CD4-positive, alpha-beta T cell treated with Interleukin-4 for 4 hours (primary cell): ENCODE measurements at places on chromosomes 7 and 10.

GRCh38 chr7:7972128-7972527, 3.5 kb downstream of the GLCCI1 start:
- peak; percentile 44 for DNase-seq

DNA sequence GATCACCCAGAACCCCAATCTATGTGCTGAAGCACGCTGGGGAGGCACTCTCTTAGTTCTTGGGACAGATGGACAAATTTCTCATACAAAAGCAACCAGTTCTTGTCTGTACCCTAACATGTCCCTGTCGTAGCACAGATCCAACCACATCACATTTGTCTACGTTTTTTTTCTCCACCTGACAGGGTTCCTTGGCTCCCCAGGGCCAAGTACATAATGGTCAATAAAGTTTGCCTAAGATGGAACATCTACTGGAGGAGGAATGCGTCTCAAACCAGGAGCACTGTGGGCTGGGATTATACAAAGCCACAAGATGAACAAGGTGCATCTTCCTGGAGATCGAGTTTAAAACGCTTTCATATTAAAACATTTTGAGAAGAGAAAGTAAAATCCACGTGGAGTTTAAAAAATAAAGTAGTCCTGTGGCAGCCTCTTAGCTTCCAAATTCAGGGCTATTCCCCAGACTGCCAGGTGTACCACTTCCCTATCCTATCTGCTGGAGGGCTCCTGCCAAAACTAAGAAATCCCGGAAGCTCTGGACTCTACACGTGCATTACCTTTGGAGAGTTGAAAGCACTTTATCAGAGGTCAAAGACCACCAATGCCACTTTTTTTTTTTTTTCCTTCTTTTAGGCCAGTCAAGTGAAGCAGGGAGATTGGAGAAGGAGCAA, 1.4 kb downstream of the TMEM243 start:
- no peak for DNase-seq

DNA sequence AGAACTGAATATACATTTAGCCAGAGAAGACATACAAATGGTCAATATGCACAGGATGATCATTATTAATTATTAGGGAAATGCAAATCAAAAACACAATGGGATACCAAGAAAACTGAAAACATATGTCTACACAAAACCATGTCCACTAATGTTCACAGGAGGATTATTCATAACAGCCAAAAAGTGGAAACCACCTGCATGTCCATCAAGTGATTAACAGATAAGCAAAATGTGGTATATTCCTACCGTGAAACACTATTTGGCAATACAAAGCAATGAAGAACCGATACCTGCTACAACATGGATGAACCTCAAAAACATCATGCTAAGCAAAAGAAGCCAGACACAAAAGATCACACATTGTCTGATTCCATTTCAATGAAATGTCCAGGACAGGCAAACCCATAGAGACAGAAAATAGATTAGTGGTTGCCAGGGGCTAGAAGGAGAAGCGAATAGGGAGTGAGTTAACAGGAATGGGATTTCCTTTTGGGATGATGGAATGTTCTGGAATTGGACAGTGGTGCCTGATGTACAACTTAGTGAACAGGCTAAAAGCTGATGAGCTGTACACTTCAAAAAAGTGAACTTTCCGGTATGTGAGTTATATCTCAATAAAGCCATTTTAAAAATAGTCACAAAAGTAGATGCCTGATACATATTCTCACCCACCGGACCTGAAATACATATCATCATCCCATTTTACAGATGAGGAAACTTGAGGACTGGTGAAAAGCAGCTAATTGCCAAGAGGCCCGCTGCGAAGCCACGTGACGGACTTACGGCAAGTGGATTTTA, 33.6 kb downstream of the HIPK2 start:
- DNase-seq = no peak

GRCh38 chr7:44162179-44162578, 21.0 kb upstream of the MYL7 start:
- no peak for DNase-seq

DNA sequence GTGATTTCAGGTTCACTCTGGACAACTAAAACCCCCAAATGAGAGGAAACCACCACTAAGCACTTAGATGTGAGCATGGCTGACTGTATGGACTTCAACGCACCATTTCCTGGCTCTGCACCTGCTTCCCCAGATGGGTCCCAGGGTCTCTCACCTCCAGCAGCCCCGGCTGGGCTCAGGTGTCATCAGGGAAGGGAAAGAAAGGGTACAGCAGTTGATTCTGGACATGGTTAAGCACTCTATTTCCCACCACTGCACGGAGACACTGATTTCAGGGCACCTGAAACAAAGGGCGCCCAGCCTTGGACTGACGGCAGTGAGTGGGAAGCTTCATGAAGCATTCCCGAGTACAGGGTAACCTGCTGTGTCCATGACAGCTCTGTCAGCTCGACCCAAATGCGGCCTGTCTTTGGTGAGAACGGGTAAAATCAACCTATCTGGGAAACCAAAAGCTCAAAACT, 19.0 kb downstream of the FAM53B start:
- no peak for DNase-seq

GRCh38 chr10:46263831-46264268, 22.9 kb upstream of the ANTXRL start:
- DNase-seq = no peak

DNA sequence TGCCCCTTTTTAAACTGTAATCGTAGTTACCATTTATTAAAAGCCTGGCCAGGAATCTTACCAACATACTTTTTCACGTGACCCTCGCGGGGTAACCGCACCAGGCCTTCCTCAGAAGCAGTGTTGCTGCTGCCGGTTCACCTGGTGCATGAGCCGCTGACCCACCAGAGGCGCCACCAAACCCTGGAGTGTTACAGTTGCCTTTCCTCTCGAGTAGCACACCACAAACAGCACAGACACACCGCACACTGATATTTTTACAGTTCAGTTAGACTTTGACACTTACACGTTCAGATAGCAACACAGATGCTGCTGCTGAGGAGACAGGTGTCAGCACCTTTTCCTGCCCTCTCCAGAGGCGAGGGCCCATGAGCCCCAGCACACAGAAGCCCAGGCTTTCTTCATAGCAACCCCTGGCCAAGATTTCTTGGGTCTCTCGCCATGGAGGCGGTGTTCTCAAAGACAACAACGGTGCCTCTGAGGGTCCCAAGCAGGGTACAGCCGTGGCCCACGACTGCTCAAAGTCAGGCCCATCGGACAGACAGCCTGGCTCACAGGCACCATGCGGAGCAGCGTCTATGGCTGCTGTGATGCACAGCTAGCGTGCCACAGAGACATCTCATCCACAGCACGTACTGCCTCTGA, 123.1 kb downstream of the DIP2C start:
- no peak for DNase-seq

DNA sequence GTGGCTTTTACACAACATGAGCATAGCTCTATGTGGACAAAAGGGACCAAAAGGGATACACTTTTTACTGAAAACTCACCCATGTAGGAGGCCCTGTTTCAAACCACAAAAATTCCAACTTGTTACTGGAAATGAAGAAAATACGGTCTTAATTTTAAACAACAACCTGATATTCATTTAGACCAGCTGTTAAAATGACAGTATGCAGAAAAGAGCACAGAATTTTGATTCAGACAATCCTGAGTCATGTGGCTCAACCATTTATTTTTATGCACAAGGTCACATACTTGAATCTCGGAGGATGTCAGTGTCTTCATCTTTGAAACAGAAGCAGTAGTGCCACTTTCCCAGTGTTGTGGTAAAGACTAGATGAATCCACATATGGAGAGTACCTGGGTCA, 426.5 kb upstream of the NFE2L3 start:
- no peak for DNase-seq

- DNase-seq = no peak
Observed at GRCh38 chr10:105844676-105845570, 1203.8 kb downstream of the SORCS3 start.

DNA sequence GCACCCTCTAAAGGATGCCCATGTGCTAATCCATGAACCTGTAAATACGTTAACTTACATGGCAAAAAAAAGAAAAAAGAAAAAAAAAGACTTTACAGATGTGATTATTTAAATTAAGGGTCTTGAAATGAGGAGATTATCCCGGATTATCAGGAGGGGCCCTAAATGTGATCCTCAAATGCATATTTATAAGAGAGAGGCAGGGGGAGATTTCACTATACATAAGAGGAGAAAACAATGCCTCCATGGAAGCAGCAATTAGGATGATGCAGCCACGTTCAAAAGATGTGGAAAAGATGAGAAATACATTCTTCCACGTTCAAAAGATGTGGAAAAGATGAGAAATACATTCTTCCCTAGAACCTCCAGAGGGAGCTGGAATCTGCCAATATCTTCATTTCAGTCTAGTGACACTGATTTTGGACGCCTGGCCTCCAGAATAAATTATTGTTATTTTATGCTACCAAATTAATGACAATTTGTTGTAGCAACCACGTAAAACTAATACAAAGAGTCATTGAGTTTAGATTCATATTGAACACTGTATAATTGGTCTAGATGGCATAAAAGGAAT, 328.4 kb upstream of the GNAI1 start:
- no peak for DNase-seq

GRCh38 chr10:49056356-49056755, 59.0 kb downstream of the VSTM4 start:
- DNase-seq = no peak

DNA sequence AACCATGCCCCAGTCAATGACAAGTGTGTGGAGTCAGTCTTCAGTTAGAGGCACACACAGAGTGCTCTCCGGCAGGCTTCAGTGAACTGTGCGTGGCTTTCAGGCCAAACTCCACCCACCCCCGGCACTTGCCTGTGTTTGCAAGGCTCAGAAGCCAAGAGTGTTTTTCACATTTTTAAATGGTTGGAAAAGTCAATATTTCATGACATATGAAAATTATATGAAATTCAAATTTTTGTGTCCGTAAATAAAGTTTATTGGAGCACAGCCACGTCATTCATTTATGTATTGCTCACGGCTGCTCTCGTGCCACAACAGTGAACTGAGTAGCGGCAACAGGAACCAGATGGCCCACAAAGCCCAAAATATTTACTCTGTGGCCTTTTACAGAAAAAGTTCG, 104.7 kb downstream of the SFMBT2 start:
- DNase-seq = no peak

DNA sequence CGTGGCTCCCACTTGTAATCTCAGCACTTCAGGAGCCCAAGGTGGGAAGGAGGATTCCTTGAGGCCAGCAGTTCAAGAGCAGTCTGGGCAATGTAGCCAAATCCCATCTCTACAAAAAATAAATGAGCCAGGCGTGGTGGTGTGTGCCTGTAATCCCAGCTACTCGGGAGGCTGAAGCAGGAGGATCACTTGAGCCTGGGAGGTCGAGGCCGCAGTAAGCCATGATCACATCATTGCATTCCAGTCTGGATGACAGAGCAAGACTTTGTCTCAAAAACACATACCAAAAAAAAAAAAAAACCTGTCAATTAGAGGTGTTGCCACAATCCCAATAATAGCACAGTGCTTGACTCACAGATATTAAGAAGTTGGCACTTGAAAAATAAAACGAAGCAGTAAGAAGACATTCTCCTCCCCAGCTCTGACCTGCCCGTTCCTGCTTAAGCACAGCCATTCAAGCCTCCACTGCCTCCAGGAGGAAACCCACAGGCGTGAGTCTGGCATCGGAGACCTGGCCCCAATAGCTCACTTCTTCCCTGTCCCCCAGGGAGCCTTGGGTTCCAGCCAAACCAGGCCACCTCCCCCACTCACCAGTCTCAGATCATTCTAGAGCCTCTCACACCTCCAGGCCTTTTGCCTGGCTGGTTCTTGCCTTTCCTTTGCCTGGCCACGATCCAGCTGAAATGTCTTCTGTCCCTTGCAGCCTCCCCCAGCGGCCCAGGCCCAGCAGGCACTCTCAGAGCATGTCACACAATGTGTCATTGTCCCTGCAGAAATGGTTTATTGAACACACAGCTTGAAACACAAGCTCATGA, 45.3 kb upstream of the GTF2I start:
- no peak for DNase-seq

- DNase-seq = peak; percentile 32
Observed at GRCh38 chr7:36683695-36684357, 40.5 kb downstream of the AOAH start.

GRCh38 chr7:73892003-73892999, 31.3 kb downstream of the TMEM270 start:
- no peak for DNase-seq

DNA sequence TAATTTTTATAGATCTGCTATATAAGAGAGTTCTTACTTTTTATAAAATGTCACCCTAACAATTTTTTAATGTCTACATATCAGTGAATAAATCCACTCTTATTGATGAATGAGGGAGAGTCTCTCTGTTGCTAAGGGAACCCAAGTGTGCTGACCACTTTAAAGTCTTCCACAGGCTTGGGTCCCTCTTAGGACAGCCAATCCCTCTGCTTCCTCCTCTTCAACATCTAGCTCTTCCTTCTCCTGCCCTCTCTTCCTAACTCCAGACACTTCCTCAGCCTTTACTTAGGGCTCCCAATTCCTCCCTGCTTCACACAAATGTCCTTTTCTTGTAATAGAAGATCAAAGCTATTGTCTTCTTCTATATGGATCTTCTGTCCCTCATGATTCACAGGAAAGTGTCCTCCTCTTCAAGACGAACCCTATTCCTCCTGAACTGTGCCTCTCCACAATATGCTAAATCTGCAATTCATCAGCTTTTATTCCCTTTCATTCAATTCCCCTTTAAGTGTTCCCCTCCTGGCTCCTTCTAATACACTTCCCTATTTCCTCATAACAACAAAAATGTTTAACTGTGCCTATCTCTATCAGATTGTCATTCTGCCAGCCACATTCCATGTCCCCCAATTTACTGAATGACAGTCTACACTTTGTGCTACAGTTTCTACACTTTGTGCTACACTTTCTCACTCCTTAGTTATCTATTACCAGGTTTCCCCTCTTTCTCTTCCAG, 37.7 kb downstream of the CDK6 start:
- no peak for DNase-seq

GRCh38 chr10:4352414-4352961, 473.5 kb upstream of the AKR1E2 start:
- no peak for DNase-seq

- no peak for DNase-seq
Observed at GRCh38 chr10:43844221-43844620, 195.5 kb upstream of the ZNF32 start.

DNA sequence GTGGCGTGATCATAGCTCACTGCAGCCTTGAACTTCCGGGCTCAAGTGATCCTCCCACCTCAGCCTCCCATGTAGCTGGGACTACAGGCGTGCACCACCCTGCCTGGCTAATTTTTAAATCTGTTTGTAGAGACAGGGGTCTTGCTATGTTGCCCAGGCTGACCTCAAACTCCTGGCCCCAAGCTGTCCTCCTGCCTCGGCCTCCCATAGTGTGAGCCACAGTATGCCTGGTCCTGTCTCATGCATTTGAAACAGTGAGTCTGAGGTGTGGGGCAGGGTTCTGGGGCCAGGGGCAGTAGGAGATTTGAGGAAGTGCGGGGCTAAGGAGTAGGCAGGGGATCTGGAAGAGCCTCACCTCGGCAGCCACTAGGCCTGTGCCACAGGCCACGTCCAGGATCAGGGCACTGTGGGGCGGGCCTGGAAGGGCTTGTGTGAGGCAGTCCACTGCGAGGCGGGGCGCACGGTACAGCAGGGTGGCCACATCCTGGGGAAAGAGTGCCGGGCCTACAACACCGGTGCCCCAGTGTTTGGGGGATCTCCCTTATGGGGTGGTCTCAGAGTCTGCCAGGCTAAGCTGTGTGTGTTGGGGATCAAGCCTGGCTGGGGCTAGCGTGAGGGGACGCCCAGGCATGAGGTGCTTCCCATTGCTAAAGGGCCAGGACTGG, 1.5 kb downstream of the METTL27 start:
- DNase-seq = no peak

GRCh38 chr7:157750291-157750690, 413.5 kb downstream of the DNAJB6 start:
- no peak for DNase-seq

GRCh38 chr7:85475071-85475470, 288.2 kb upstream of the SEMA3D start:
- no peak for DNase-seq

- no peak for DNase-seq
Observed at GRCh38 chr7:139629392-139630082, 106.1 kb downstream of the CLEC2L start.
